ENCODE measurements at places on chromosomes 5 and 9. TPM values are rescaled to one million over a fixed set of nuclear protein-coding genes. Genes with fewer than 3 reads are reported as not detected.
A peak's percentile ranks its signal among the peaks of the same experiment; 100 is the strongest.

DNA sequence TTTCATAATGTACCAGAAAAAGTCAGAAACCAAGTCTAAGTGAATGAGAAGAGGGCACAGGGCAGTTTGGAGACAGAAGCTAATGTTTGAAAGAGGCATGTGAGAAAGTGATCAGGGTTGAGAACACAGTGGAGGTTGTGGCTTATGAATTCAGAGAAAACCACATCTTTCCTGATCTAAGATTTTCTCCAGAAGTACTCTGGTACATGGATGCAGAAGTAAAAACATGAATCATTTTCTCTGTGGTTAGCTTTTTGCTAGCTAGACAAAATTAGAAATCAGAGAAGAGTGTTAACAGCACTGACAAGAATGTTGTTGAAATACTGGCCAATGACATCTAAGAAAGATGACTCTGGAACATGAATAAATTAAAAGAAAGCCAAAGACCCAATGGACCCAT is 541.1 kb downstream of the DNAH5 start:
- no peak for DNase-seq
- no peaks in the 10 kb centered on the region for H3K36me3 ChIP-seq
- H3K4me3 ChIP-seq, result no peak overlapping the region
- no peaks in the 10 kb centered on the region for H3K27me3 ChIP-seq

DNA sequence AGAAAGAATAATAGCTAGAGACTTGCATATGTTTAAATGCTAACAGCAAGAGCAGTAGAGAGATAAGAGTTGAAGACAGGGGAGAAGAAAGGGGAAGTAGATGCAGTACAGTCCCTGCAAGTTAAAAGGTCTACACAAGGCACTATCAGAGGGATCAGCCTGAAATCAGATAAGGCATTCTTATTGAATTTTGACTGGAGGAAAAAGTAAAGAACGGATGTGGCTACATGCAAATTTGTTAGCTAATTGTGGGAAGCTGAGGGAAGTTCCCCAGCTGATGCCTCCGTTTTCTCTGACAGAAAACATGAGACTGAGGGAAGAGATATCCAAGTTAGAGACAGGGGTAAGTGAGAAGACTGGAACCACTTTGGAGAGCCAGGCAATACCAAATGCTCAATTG is 12.9 kb upstream of the RHOBTB3 start:
- H3K27ac ChIP-seq, result no peak overlapping the region
- peaks cover 6% of the 10 kb centered on the region for H3K4me1 ChIP-seq
- no peaks in the 10 kb centered on the region for H3K27me3 ChIP-seq
- H3K4me3 ChIP-seq, result no peak overlapping the region
- H3K36me3 ChIP-seq, result no peaks in the 10 kb centered on the region

GRCh38 chr5:174236070-174236469 is 190.6 kb downstream of the NSG2 start:
- H3K27ac ChIP-seq, result no peak overlapping the region
- no peaks in the 10 kb centered on the region for H3K27me3 ChIP-seq
- no peak for DNase-seq

- no peaks in the 10 kb centered on the region for H3K4me1 ChIP-seq
- no peaks in the 10 kb centered on the region for H3K36me3 ChIP-seq
Observed at GRCh38 chr5:137564398-137564961, 65.4 kb upstream of the SPOCK1 start.

- H3K36me3 ChIP-seq, result no peaks in the 10 kb centered on the region
- no peak overlapping the region for H3K27ac ChIP-seq
- peaks cover 60% of the 10 kb centered on the region for H3K27me3 ChIP-seq
- H3K4me3 ChIP-seq, result no peak overlapping the region
Observed at GRCh38 chr5:543755-544674, 19.8 kb upstream of the SLC9A3 start.

Gene NEUROG1
- not detected for total RNA-seq

Gene HRCT1
- total RNA-seq, result 0.95 TPM

DNA sequence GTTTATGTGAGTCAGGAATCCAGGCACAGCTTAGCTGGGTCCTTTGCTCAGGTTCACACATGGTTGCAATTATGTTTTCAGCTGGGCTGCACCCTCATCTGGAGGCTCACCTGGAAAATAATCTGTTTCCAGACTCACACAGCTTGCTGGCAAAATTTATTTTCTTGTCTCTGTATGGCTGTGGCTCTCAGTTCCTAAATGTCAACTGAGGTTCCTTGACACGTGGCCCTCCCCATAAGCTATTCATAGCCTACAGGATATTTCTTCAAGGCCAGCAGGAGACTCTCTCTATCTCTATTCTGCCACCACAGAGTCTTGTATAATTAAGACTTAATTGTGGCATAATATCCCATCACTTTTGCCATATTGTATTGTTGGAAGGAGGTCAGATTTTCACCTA is 732.0 kb downstream of the CDH18 start:
- no peak overlapping the region for H3K27ac ChIP-seq
- H3K4me1 ChIP-seq, result no peaks in the 10 kb centered on the region
- no peaks in the 10 kb centered on the region for H3K27me3 ChIP-seq
- H3K36me3 ChIP-seq, result no peaks in the 10 kb centered on the region
- no peak overlapping the region for H3K4me3 ChIP-seq

DNA sequence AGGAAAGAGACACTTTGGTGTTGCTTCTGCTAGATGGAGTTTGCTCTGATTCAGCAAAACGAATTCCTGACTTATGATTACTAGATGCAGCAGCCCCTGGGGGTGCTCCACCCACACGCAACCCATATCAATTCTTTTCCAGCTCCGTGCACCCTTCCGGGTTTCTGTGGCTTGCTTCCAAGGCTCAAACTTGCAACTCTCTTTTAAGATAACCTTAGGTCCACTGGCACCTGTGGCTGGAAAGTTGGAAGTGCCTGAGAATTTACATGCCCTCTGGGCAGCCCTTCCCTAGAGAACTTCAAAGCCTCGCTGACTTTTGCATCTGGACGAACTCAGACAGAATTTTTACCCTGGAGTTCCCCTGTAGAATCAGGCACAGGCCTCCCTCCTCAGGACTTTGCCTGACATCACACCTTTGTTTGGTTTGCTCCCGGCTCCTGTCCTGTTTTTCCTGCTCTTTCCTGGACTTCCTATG is 224.9 kb downstream of the SNX18 start:
- no peak overlapping the region for H3K4me3 ChIP-seq
- DNase-seq, result no peak
- H3K36me3 ChIP-seq, result no peaks in the 10 kb centered on the region
- no peaks in the 10 kb centered on the region for H3K27me3 ChIP-seq
- H3K4me1 ChIP-seq, result no peaks in the 10 kb centered on the region
- H3K27ac ChIP-seq, result no peak overlapping the region

Gene EIF4EBP3
- total RNA-seq, result 116 TPM

DNA sequence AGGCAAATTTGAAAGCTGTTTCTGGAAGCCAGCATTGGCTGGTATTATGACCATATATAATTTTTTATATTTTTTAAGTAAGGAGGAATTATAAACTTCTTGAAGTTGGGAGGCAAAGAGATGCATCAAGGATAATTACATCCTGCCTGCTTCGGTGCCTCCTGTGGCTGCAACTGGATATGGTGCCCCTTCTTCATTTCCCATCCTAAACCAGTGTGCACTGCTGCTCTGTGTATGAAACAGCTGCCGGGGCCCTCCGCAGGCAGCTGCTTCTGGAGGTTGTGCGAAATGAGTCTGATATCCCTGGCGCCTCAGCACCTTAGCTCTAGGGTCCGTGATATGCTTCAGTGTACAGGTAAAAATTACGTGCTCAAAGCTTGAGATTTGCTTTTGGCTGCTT is 304.2 kb downstream of the ENC1 start:
- peaks cover 16% of the 10 kb centered on the region for H3K4me1 ChIP-seq
- DNase-seq, result no peak
- no peak overlapping the region for H3K27ac ChIP-seq
- no peak overlapping the region for H3K4me3 ChIP-seq
- no peaks in the 10 kb centered on the region for H3K36me3 ChIP-seq

GRCh38 chr9:16316456-16316855 is 554.0 kb downstream of the BNC2 start:
- H3K4me3 ChIP-seq, result no peak overlapping the region
- DNase-seq, result no peak
- H3K4me1 ChIP-seq, result no peaks in the 10 kb centered on the region
- no peak overlapping the region for H3K27ac ChIP-seq
- no peaks in the 10 kb centered on the region for H3K36me3 ChIP-seq
- H3K27me3 ChIP-seq, result no peaks in the 10 kb centered on the region

- no peak for DNase-seq
- no peak overlapping the region for H3K4me3 ChIP-seq
- no peaks in the 10 kb centered on the region for H3K4me1 ChIP-seq
- no peaks in the 10 kb centered on the region for H3K27me3 ChIP-seq
- H3K36me3 ChIP-seq, result peaks cover 85% of the 10 kb centered on the region
Observed at GRCh38 chr5:146466521-146467349, 19.6 kb downstream of the TCERG1 start.

DNA sequence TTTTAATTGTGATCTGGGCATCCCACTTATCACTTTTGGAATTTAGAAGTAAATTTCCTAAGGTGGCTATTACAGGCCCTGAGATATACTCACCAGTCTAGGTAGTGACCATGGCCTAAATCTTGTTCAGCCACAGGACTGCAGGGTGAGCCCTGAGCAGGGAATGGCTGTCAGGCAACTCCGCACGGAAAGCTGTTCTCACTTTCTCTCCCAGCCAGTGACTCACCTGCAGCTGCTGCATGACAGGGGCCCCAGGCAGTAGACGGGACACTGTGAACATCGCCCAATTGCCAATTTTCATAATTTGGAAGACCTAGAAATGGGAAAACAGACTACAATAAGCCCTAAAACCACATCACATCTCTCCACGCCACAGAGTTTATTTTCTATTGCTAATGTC is 69.6 kb upstream of the TAF1L start:
- no peak overlapping the region for H3K4me3 ChIP-seq
- no peak for DNase-seq
- H3K4me1 ChIP-seq, result no peaks in the 10 kb centered on the region
- H3K36me3 ChIP-seq, result no peaks in the 10 kb centered on the region
- no peak overlapping the region for H3K27ac ChIP-seq
- no peaks in the 10 kb centered on the region for H3K27me3 ChIP-seq

Gene CCNH
- total RNA-seq, result 41.9 TPM

DNA sequence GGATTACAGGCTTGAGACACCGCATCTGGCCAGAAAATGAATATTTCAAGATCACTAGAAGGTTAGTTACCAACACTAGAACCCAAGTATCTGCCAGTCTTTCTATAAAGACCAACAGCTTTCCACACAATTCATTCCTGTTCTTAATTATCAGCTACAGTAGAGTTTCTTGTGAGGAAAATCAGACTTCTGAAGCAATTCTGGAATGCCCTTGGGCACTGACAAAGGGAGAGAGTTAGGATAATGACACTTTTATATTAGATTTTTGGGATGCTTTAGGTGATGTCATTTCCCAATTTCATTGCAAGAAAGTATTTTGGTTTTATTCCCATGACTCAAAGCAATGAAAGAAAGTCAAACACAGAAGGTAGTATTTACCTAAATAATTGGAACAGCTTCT is 497.0 kb upstream of the TUSC1 start:
- no peaks in the 10 kb centered on the region for H3K27me3 ChIP-seq
- H3K4me1 ChIP-seq, result no peaks in the 10 kb centered on the region
- no peak overlapping the region for H3K27ac ChIP-seq

DNA sequence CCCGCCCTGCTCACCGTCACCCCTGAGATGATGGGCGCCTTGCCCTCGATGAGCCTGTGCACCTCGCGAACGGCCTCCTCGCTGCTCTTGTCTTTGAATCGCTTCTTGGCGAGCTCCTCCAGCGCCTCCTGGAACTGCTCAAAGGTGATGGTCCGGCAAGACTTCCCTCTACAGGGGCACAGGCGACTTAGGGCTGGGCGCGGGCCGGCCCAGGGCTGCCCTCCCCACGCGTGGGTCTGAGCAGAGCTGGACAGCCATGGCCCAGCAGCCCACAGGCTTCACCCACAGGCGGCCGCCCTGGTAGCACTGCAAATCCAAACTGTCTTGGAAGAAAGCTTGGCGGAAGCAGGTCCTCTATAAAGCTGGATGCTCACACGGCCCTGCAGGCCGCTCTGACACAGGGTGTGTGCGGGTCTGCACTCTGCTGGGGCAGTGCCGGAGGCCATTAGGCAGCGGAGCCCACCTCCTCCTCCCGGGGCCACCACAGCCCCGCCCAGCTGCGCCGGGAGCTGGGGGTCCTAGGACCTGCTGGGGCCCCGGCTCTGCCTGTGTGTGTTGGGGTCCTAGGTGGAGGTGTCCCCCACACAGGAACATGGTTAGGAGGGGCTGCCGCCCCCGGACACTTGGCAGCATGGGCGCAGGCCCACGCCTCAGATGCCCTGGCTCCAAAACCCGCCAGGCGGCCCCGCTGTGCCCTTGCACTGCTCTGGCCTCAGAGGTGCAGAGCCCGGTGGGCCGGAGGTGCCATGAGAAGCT is 27.0 kb downstream of the TPPP start:
- H3K4me3 ChIP-seq, result no peak overlapping the region
- H3K27ac ChIP-seq, result no peak overlapping the region
- H3K36me3 ChIP-seq, result peaks cover 35% of the 10 kb centered on the region
- DNase-seq, result peak; percentile 41

Gene FAT2
- total RNA-seq, result not detected

Gene GAPT
- total RNA-seq, result not detected

GRCh38 chr9:12856603-12857002 is 81.8 kb downstream of the LURAP1L start:
- no peaks in the 10 kb centered on the region for H3K4me1 ChIP-seq
- no peak overlapping the region for H3K27ac ChIP-seq
- H3K4me3 ChIP-seq, result no peak overlapping the region
- no peaks in the 10 kb centered on the region for H3K27me3 ChIP-seq
- no peak for DNase-seq

DNA sequence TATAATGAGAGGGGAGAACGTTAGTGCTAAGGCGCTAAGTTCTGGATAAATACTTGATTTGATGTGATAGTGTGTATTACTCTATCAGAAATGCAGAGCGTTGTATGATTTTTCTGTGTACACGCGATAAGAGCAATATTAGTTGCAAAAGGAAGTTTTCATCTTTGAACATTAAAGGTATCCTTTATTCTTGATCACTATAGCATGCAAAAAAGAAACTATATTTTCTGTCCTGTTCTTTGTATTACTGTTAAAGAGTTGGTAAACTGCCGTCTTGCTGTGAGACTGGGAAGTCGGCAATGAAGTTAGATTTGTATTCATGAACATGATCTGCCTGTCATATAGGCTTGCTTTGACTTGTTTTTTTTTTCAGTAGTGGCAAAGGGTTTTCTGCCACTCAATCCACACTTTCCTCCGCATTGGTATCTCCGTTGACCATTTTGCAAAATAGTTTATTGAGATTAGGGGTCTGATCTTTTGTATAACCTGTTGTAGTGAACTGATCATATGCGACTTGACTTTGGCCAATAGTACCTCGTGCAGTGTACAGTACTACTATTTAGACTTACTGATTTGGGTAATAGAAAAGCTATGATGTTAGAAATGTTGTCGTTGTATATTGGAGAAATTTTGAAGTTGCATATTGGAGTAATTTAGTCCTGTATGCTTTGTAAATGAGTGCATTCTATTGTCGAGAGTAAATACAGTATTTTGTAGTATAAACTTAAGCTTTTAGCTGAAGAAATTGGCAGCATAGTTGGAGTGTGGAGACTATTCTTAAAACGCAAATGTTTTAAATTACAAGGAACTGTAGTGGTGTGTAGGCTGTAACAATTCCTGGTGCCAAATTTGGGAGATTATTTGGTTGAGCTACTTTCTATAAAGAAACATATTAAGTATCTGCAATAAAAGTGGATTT is 1.7 kb downstream of the DENND4C start:
- no peaks in the 10 kb centered on the region for H3K36me3 ChIP-seq
- DNase-seq, result no peak
- peaks cover 23% of the 10 kb centered on the region for H3K4me1 ChIP-seq
